ENCODE measurements at places on chromosomes 1 and 21.

GRCh38 chr1:67659229-67659628 is 25.8 kb upstream of the GADD45A start:
- no peak for DNase-seq

DNA sequence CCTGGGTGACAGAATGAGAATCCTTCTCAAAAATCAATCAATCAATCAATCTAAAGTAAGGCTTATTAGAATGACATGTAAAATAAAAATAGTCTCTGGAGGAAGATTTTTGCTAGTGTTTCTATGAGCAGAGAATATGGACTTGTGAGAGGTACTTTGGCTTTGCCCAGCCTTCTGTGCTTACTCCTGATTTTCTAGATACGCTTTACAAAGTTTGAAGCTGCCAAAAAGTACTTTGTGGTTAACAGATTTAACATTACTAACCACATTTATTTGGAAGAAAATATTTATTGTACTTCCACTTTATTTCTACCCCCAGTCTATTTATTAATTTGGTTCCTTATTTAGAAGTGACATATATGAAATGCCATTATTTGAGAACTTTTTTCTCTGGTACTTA is 41.0 kb downstream of the CEP350 start:
- no peak for DNase-seq

DNA sequence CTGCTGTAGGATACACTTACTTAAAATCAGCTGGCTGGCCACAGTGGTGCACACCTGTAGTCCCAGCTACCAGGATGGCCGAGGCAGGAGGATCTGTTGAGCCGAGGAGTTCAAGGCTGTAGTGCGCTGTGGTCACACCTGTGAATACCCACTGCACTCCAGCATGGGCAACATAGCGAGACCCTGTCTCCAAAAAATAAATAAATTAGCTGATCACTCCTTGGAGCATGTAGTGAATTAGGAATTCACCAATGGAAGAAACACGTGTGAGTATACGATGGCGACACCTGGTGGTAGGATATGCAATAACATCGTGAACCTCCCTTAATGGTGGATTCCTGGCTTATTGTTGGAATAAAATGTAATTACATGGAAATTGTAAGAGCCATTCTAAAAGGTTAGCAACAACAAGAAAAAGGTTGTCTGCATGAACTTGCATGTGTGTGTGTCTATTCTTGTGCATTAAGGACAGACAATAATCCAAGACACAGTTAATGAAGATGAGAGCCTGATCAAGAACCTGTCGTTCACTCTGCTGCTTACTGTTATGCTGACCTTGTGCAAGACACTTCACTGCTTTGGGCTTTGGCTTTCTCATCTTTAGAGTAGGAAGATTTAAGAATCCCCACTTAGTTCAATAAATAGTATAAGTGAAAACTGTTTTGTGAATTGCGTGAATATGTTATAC is 38.6 kb upstream of the COX20 start:
- peak; percentile 14 for DNase-seq

DNA sequence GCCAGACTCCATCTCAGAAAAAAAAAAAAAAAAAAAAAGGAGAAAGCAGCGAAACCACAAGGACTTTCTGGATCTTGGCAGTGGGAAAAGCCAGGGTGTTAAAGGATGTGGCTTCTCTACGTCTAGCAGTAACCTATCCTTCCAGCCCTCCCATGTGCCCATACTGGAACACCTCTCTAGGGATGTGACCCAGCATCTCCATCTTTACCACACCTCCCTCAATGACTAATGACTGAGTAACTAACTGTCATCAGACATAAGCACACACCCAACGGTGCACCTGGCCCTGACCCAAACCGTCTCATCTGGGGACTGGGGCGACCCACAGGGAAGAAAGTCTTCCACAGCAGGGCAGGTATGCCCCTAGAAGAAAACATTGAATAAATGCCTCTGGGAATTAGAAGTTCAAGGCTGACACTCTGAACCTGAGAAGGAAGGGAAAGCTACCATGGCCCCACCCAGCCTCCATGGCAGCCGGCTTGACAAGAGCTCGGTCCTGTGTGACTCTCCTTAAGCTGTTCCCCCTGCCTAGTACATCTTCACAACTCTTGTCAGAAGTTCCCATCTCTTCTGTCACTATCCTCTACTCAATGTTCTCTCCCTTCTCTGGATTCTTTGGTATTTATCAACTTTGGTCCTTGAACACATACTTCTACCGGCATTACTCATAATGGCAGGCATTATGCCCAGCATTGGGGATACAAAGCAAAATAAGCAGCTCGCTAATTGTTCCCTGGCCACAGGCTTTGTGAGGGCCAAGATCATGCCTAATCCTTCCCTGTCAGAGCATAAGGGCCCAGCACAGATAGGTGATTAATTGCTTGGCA is 14.8 kb upstream of the PAQR6 start:
- DNase-seq: no peak

- no peak for DNase-seq
Observed at GRCh38 chr1:220966881-220967611, 87.8 kb downstream of the HLX start.

DNA sequence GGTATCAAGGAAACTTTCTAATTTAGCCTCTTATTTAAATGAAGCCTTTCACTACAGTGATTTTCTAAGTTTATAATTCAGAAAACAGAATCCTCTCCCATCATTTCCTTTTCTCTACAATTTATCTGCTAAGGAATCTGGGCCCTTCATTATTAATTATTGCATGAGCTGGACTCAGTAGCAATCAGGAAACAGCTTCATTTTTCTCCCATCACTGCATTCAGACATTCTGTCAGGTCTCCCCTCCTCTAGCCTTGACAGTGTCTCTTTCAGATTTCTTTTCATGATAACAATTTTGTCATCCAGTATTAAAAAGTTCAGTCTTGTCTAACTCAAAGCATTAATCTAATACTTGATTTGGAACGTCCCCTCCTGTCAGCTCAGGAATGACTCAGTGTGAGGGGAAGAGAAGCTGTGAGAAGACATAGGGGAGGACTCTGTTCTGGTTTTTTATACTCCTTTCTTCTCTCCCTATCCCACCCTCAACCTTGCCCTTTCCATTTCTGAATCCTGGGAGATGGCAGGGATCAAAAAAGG is 28.1 kb downstream of the SLC44A5 start:
- no peak for DNase-seq

DNA sequence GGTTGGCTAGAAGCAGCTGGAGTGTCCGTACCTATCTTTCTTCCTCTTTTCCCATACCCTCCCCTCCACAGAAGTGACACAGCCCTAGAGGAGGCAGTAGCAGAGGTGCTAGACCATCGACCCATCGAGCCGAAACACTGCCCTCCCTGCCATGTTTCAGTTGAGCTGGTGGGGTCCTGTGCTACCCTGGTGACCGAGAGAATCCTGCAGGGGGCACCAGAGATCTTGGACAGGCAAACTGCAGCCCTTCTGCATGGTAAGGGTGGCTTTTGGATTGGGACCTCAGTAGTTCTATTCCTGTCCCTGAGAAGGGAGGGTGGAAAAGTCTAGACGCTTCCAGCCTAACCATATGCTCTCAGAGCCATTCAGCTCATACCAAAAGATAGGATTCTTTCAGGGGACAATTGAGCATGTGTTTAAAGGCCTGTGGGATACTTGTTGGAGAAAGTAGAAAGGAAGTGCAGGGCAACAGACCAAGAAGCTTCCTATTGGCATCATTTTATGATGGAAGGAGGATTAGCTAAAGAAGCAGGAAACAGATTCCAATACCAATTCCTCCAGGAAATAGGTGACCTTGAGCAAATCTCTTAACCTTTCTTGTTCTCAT is 11.7 kb upstream of the BNIPL start:
- DNase-seq: peak; percentile 79

DNA sequence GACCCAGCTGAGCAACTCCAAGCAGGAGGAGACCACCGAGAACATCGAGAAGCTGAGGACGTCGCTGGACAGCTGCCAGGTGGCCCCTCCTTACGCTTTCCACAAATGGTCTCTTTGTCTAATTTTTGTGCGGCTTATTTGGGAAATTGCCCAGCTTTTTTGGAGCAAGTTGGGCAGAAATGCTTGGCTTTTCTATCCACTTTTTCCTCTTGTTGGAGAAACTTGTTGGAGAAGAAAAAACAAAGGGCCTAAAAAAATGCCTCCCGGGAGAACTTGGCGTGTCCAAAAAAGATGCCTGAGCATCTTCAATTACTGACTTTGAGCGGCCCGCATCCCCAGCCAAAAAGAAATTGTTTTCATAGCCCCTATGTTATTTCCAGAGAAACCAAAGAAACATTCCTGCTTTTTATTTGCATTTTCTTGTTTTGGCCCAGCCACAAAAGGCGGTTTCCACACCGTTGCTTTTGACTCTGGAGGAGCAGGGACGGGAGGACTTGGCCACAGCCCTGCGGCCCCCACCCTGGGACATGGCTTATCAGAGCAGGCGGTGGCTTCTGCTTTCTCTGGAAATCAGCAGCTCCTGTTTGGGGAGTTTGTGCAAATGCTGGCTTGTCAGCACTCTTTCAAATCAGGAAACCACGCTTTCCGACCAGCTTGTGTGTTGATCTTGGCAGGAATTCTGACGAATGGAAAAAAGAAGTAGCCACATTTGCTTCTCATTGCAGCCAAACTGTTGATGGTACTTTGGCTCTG is 81.2 kb upstream of the EFHD2 start:
- no peak for DNase-seq

DNA sequence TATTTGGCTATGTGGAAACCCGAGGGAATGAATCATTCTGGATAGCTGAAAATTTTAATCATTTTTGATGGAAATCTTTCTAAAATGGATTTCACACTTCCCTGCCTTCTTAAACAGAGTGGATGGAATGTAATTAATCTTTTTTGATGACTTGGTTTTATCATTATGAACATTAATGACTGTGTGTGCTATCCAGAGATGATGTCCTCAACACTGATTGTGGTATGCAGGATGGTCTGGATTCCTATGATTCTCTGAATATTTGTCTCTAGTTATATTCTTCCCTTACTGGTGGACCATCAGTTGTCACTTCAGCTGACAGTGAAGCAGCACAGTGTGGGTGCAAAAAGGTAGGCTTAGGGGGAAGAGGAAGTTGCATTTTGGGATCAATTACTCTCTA is 513.5 kb downstream of the LMO4 start:
- no peak for DNase-seq

GRCh38 chr1:9591669-9592509 is 3.2 kb downstream of the TMEM201 start:
- DNase-seq: no peak

DNA sequence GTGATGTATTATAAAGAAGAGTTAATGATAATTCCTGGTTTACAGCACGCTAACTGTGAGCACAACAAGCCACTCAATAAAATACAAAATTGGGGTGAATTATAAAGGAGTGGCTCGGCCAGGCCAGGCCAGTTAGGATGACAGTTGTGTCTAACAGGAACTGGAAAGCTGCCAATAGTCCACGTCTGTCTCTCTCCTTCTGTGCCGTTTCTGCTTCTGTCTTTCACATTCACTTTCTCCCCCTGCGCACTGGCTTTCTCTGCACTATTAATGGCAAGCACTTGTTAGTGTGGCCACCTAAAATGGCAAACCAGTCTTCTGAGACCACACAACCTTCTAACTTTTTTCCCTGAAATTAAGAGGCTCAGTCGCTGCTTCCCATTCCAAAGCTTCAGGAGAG is 394.3 kb downstream of the NTNG1 start:
- DNase-seq: no peak

- DNase-seq: no peak
Observed at GRCh38 chr1:12594966-12595756, 22.8 kb downstream of the DHRS3 start.

DNA sequence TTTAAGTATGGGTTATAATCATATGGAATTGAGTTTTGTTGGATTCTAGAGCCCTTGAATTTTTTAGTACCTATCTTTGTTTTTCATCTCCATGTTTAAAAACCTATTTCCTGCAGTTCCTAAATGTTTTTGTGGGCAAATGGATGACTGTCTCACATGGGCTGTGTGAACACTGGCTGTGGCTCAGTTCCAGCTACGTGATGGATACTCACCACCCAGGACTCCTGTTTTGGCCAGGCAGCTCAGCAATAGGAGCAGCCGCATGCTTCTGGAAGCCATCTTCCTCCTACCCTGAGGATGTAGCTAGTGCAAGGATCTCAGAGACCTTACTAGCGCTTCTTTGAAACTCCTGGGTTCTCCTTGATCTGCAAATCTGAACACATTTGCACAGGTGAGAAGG is 2.8 kb downstream of the REG4 start:
- DNase-seq: no peak

DNA sequence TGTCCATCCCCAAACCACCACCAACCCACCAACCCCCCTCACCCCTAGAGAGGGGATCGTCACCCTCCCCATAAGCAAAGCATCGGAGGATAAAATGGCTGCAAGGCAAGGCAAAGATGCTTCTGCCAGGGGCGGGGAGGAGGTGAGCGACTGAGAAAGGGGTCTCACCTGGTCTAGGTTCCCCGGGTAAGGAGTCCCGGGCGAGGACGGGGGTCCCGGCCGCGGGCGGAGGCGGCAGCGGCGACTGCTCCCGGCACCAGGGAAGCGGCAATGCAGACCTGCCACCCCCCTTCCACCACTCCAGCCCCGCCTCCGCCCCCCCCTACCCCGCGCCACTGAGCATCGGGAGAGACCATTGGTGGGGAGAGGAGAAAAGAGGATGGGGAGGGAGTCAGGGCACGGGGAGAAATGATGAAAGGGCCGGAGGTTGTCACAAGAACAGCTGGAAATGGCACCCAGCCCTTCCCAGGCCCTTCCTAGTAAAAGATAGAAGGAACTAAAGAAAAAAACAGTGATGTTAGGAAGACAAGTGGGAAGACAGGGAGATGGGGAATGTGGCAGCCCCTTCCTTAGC is at the start of gene SV2A:
TSS of gene SV2A (minus strand) at position 274 of the 574 bp plus-strand sequence. CDS start 4,004 bp downstream, outside the sequence.
- DNase-seq: no peak

GRCh38 chr21:38259665-38260064 is 2.9 kb downstream of the KCNJ15 start:
- DNase-seq: no peak

DNA sequence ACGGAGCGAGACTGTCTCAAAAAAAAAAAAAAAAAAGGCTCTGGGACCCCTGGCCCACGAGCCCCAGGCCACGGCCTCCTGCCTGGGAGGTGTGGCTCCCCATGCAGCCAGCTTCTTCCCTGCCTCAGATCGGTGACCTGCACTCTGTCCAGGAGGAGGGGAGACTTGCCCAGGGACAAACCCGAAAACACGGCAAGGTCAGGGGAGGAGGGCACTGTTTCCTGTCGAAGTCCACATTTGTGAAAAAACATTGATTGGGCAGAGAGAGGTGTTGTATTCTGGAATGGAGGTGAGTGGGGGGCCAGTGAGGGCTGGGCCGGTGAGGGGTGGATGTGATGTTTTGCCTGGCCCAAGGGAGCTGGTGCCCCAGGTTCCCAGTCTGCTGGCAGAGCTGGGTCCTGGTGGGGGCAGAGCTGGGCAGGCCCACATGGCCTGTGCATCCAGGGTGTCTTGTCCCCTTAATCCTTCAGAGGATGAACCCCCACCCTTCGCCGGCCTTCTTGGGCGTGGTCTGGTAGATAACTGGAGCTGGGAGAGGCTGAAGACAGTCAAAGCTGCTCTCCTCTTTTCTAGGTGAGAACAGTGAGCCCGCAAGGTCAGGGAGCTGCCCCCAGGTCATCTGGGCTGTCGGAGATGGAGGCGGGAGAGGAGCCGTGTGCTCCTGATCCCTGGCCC is 12.4 kb upstream of the FAAP20 start:
- DNase-seq: no peak

DNA sequence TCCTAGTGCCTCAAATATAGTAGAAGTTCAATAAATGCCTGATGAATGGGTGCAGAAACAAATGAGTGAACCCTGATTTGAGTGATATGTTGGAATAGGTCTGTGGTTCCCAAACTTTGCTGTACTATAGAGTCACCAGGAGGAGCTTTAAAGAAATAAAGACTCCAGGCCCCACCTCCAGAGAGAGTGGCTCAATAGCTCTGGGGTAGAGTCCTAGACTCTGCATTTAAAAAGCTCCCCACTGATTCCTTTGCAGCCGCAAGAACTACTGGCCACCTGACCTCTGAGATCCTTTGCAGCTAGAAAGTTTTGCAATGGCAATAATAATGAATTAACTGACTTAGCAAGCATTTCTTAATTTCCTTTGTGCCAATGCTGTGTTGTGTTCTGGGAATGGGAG is 20.9 kb downstream of the TCHHL1 start:
- no peak for DNase-seq
